ENCODE measurements at places on chromosomes 4 and X. TPM values are rescaled to one million over a fixed set of nuclear protein-coding genes. Genes with fewer than 3 reads are reported as not detected.

Gene GNRHR
- not detected for total RNA-seq

Gene ABCD1
- total RNA-seq = 9.9 TPM

GRCh38 chrX:72201836-72202536, 20.4 kb downstream of the PIN4 start:
- DNase-seq = peak; percentile 70

- DNase-seq = no peak
Observed at GRCh38 chr4:40241941-40242340, 45.1 kb downstream of the RHOH start.

DNA sequence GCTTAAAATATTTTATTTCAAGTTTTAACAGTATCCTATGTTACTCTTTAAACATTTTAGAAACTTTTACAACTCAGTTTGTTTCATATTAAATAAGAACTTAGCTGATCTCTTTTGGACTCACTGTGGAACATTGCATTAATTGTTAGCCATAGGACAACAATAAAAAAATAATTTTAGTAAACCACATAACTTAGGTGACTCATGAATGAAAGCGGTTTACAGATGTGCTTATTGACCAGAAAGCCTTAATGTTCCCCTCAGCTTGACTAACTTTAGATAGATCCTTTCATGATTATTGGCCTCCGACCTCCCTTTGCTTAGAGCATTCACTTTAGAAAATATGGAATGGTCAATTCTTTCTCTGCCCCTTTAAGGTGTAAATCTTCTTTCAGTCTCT, 783.5 kb upstream of the MAGEB2 start:
- no peak for DNase-seq

Gene AMOT
- total RNA-seq = 8.3 TPM

DNA sequence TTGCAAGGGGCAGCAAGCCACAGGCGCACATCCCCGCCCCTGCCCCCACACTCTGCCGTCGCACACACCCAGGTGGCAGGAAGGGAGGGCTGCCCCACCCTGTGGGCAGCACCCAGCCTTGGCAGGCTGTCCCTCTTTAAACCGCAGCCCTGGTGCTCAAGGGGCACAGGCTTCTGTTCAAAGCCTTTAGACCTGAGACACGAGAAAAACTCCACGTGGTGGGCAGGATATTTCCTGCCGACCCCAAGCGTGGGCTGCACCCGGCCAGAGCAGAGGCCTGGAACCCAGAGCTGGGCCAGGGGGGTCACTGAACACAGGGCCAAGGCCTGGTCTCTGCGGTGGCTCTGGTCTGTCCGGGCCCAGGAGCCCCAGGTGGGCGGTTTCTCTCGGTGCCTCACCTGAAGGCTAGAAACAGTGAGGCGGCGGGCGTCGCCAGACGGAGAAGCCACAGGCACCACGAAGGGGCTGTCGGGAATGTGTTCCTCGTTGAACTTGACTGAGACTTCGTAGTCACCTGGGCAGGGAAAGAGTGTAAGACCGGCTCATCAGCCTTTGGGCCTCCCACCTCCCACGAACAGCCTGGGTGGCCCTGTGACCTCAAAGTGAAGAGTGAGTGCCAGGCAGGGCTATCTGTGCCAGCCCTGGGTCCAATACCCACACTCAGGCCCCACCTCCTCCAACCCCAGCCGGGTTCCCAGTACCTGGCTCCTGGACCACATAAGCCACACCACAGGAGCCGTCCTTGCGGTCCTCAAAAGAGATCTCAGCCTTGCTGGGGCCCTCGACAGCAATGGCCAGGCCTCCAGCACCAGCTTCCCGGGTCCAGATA, 23.0 kb downstream of the FLNA start:
- no peak for DNase-seq

GRCh38 chrX:24696294-24696693, 2.6 kb downstream of the POLA1 start:
- DNase-seq = no peak

DNA sequence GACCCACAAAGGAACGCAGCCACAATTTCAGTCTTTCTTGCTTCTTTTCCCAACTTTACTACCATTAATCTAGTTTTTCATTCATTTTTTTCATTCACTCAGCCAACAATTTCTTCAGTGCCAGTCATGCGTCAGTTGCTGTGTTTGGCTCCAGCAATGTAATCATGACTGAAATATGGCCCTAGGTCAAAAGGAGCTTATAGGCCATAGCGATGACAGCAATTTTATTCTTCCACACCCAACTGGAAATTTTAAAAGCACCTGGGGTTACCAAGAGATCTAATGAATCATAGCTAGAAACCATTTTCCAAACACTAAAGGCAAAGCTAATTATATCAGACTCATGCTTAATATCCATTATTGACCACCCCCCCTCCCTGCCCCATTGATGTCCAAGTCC, 29.8 kb upstream of the C1QTNF7 start:
- DNase-seq = no peak

- DNase-seq = no peak
Observed at GRCh38 chr4:105150503-105150902, 3.8 kb downstream of the TET2 start.

- no peak for DNase-seq
Observed at GRCh38 chr4:139849219-139849618, 183.6 kb downstream of the MGST2 start.

DNA sequence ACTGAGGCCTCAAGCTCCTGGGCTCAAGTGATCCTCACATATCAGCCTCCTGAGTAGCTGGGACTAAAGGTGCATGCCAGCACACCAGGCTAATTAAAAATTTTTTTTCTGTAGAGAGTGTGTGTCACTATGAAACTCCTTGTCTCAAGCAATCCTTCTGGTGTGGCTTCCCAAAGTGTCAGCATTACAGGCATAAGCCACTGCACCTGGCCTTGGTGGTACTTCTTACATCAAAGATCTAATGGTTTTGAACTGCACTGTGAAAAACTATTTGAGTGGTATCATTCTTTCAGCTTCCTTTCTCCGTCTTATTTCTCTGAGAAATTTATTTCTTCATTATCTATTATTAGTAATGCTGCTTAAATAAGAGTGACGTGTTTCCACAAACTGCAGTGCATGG, 98.5 kb downstream of the UNC5C start:
- no peak for DNase-seq

Gene MAGEB4
- total RNA-seq = not detected

DNA sequence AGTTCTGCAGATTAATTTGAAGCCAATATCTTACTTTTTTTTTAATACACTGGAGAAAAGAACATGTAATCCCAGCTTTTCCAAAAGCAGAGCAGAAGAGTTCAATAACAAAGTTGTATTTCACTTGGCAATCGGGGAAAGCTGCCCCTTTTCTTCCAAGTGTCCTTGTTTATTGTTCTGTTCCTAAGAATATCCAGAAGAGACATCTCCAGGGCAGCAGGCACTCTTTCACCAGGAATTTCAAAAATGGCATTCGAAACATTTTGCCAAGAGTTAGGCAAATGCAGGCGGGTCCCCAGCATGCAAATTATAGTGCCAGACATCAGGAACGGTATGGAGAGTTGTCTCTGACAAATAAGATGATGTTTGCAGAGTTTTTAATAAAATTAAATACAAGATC, 494.5 kb downstream of the BCOR start:
- DNase-seq = no peak

- DNase-seq = peak; percentile 73
Observed at GRCh38 chrX:103404231-103405008, 28.1 kb downstream of the BEX3 start.

- peak; percentile 52 for DNase-seq
Observed at GRCh38 chr4:95507147-95507546, 41.6 kb downstream of the UNC5C start.

Gene HTRA3
- not detected for total RNA-seq

GRCh38 chrX:127276326-127276725, 456.8 kb downstream of the PRR32 start:
- DNase-seq = no peak

GRCh38 chr4:185654311-185654710, 119.0 kb upstream of the PDLIM3 start:
- DNase-seq = no peak

DNA sequence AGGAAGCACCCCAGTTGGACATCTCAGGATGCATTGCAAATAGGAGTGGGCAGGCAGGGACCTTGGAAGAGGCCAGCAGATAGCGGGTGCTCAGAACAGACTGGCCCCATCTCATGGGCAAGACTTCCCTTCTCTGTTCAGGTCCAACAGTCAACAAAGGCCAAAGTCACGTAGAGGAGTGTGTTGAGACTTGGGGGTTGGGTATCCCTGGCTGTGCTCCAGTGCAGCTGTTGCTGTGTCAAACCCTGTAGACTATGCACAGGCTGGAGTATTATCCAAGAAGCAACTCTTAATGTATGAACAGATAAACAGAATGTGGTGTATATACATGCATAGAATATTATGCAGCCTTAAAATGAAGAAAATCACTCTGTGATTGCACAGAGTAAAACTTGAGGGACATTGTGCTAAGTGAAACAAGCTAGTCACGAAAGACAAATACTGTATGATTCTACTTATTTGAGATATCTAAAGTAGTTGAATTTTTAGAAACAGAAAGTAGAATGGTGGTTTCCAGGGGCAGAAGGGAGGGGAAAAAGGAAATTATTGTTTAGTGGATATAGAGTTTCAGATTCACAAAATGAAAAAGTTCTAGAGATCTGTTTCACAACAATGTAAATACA, 192.1 kb upstream of the LCORL start:
- no peak for DNase-seq

Gene PABPC4L
- not detected for total RNA-seq

DNA sequence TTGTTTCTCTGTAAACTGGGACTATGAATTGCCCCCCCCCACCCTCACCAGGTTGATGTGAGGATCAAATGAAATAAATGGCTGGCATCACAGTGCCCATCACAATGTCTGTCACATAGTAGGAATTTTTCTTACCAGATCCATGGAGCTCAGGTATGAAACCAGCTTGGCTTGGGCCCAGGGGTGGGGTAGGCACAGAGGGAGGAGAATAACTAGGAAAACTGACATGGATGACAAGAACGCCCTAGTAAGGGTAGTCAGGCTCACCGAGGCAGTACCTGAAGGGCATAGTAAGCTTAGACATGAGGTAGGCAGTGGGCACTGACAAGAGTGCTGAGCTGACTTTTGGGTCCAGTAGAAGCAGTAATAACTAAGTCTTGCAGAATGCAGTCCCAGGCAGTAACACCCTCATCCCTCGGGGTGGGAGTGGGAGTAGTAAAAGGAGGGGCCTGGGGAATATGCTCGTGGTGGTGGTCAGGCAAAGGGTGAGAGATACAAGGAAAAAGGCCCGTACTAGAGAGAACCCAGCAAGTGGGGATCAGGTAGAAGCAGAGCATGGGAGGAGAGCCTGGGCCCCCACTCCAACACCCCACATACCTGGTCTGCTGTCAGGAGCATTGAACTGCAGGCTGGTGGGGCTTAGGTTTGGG, 155.9 kb upstream of the PJA1 start:
- DNase-seq = no peak

- DNase-seq = no peak
Observed at GRCh38 chr4:18057821-18058533, 36.4 kb upstream of the LCORL start.

- DNase-seq = no peak
Observed at GRCh38 chrX:2507904-2508627, 7.3 kb upstream of the DHRSX start.

Gene MGAT4D
- not detected for total RNA-seq

GRCh38 chrX:13658602-13659001, 5.7 kb downstream of the TCEANC start:
- DNase-seq = no peak

- no peak for DNase-seq
Observed at GRCh38 chr4:160956875-160957274, 1206.9 kb downstream of the FSTL5 start.

Gene UGT2B11
- total RNA-seq = not detected

DNA sequence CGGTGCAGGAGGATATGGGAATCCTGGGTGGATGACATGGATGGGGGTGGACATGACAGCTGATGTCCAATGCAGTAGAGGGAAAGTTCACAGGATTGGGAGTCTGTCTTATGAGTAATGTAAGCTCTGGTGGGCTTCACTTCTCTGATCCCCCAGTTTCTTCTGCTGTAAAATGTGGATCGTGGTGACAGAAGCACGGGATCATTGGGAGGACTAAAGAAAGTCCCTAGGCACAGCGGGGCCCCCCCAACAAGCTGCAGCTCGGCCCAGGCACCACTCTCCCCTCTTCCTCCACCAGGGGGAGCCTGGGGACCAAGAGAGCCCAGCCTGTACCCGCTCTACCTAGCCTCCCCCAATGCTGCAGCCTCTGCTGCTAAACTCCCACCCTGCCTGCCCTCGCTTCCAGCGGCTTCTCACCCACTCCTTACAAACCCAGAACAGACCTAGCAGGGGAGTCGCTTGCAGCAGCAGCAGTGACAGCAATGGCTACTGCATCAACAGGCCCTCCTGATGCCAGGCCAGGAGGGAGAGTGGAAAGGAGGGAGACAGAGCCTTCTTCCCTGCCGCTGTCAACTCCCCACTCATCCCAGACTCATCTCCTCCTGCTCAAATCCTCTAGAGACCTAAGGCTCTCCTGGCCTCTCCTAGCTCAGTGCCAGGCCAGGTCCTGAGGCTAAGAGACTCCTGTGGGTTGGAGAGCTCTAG, 36.1 kb upstream of the IQSEC2 start:
- DNase-seq = peak; percentile 44

GRCh38 chr4:135098061-135098460, 896.5 kb upstream of the PABPC4L start:
- DNase-seq = no peak

DNA sequence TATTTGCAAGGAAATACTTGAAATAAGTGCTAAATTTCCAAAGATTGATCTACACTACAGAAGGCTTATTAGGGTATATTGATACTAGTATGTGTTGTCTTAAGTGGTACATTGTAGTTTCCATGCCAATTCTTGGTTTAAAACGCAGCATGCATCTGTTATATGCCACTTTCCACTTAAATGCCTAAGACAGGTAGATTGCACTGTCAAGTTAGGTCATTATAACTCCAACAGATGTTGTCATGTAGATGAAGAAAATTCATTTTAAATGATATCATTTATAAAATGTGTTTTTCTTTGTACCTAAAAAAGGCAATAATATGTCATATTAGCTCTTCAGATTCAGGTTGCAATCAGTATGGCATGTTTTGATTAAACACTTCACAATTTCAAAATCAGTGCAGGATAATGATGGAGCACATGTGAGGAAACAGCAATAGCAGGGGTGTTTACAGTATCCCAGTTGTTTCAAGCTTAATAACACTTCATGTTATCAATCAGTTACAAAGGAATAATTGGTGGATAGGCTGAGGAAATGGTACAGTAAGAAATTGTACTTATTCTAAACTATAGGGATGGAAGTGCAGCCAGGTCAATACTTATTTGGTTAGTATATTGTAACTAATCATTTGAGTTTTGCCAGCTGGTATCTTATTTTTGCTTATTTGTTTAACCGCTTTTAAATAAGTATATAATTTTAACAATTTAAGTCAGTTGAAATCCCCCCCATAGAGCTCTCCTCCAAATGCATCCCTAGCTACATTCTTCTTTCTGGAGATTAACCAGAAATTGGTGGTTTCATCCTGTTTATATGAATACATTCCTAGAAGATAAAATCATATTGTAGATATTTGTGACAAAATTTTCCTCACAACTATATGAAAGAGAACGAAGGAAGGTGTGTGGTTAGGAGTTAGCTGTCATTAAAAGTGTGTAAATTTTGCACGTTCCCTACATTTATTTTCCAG, 454.4 kb upstream of the ATOH1 start:
- DNase-seq = no peak

- DNase-seq = peak; percentile 37
Observed at GRCh38 chrX:23008431-23009099, 8.8 kb downstream of the DDX53 start.
